ENCODE measurements at places on chromosomes 3 and 15.

GRCh38 chr15:61033940-61034677 lies 195.0 kb downstream of the RORA start:
- no peak for DNase-seq

- no peak for DNase-seq
These were observed 107.0 kb downstream of the SHOX2 start for GRCh38 chr3:157999246-157999645.

DNA sequence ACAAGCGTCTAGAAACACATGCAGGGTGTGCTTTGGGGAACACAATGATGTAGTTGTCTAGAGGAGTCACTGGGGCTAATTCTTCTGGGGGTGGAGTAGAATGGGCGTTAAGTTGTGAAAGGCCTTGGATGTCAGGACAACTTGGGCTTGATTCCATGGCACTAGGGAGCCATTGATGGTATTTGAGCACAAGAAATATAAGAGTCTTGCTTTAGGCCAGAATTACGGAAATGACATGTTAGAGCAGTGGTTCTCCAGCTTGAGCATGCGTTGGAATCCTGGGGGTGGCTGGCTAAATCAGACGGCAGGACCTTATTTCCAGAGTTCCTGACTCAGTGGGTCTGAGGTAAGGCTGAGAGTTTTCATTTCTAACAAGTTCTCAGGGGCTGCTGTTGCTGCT lies 29.2 kb upstream of the SMAD6 start:
- DNase-seq = no peak

DNA sequence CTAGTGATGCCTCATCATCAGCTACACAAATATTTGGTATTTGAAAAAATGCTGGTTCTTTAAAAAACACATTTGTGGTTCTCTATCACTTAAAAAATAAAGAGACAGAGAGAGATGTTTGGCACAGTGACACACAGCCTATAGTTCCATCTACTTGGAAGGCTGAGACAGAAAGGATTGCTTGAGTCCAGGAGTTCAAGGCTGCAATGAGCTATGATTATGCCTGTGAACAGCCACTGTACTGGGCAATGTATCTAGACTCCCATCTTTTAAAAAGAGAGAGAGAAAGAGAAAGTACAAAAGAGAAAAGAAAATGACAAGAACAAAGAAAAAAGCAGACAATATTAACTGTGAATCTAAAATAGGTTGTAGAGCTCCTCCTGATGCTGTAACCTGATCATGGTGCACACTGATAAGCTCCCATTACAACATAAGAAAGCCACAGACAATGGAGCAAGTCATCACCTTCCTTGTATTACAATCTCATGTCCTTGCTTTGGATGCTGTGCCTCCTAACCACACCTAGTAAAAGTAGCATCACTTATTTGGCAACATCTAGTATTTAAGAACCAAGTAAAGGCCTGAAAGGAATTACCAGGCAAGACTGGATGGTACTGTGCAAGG lies 31.7 kb upstream of the MAP4 start:
- DNase-seq = no peak
